ENCODE measurements at places on chromosomes 3 and 15. TPM values are rescaled to one million over a fixed set of nuclear protein-coding genes. Genes with fewer than 3 reads are reported as not detected.

OXNAD1 gene
- total RNA-seq: 10.3 TPM

- no peak for DNase-seq
These were observed 139.3 kb downstream of the PLCH1 start for GRCh38 chr3:155605571-155605970.

KBTBD12 gene
- 7.6 TPM for total RNA-seq

GRCh38 chr15:49606594-49606993, 14.0 kb downstream of the FAM227B start:
- no peak for DNase-seq
